Coronary artery (tissue), 2 donors: ENCODE measurements at places on chromosomes 1 and 21.

- no peak for DNase-seq
Measured at GRCh38 chr21:45441431-45442255, 36.7 kb downstream of the COL18A1 start.

GRCh38 chr1:9422911-9423505, 116.3 kb upstream of the SLC25A33 start:
- no peak for DNase-seq

GRCh38 chr1:145758116-145758515, 38.8 kb downstream of the CD160 start:
- no peak for DNase-seq

GRCh38 chr1:86477256-86477655, 8.5 kb downstream of the CLCA1 start:
- DNase-seq: no peak

- DNase-seq: no peak
Measured at GRCh38 chr1:223621312-223621734, 44.2 kb downstream of the CAPN8 start.

GRCh38 chr1:165303386-165303785, 53.1 kb downstream of the LMX1A start:
- DNase-seq: no peak

DNA sequence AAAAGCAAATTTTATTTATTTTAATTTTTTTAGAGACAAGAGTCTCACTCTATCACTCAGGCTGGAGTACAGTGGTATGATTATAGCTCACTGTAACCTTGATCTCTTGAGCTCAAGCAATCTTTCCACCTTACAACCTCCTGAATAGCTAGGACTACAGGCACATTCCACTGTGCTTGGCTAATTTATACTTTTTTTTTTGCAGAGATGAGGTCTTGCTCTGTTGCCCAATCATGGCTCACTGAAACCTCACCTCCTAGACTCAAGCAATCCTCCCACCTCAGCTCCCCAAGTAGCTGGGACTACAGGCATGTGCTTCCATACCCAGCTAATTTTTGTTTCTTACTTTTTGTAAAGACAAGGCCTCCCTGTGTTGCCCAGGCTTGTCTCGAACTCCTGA, 49.5 kb downstream of the DR1 start:
- DNase-seq: no peak

DNA sequence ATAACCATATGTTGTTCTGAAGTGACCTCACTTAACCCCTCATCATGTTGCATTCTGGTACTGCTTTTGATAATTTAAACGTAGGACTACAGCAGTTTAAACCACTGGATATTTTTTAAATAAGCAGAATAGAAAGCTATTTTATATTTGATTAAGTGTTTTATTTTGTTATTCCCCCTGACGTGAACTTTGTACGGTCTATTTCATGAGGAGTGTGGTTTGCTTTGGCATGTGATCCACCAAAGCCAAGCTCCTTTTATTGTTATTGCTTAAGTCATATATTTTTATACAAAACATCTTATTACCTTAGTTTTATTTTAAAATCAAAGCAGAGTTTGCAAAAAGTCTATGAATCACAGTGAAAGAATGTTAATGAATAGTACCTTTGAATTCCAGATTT, 101.4 kb upstream of the L1TD1 start:
- DNase-seq: no peak

GRCh38 chr1:38085666-38086330, 39.2 kb upstream of the POU3F1 start:
- no peak for DNase-seq

- DNase-seq: peak; percentile 68
Measured at GRCh38 chr1:109793486-109794318, 30.0 kb upstream of the EPS8L3 start.

GRCh38 chr1:91031081-91031480, 9.2 kb upstream of the ZNF644 start:
- DNase-seq: no peak

GRCh38 chr1:171940368-171940767, 99.1 kb downstream of the DNM3 start:
- DNase-seq: no peak

- DNase-seq: peak; percentile 19
Measured at GRCh38 chr21:39645331-39645730, 32.6 kb downstream of the B3GALT5 start.

GRCh38 chr1:214546084-214546483, 5.3 kb downstream of the PTPN14 start:
- no peak for DNase-seq

- no peak for DNase-seq
Measured at GRCh38 chr21:37484535-37485474, 118.2 kb downstream of the DYRK1A start.

DNA sequence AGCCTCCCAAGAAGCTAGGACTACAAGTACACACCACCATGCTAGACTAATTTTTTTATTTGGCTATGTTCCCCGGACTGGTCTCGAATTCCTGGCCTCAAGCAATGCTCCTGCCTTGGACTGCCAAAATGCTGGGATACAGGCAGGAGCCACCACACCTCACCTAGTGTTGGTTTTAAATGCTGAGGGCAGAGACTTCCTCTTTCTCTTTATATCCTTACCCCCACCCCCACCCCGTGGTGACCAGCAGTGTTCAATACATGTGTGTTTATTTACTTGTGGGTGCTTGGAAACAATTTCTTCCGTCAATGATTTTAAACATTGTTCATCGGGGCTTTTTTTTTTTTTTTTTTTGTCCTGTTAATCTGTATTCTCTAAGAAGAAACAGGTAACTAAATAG, 158.9 kb downstream of the ZBTB18 start:
- DNase-seq: no peak

DNA sequence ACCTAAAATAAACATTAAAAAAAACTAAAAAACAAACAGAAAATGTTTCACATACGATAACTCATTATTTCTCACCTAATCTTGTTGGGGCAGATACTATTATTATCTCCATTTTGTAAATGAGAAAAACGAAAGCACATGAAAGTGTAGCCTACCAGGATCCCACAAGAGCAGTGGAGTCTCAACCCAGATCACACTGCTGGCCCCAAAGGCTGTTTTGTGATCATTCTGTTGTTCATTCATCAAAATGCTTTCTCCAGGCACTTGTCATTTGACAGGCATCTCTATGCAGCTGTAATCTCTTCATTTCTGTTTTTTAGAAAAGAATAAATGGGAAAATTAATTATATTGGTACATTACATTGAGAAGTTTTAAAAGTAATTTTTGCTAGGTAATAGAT, 67.5 kb downstream of the AK5 start:
- no peak for DNase-seq

DNA sequence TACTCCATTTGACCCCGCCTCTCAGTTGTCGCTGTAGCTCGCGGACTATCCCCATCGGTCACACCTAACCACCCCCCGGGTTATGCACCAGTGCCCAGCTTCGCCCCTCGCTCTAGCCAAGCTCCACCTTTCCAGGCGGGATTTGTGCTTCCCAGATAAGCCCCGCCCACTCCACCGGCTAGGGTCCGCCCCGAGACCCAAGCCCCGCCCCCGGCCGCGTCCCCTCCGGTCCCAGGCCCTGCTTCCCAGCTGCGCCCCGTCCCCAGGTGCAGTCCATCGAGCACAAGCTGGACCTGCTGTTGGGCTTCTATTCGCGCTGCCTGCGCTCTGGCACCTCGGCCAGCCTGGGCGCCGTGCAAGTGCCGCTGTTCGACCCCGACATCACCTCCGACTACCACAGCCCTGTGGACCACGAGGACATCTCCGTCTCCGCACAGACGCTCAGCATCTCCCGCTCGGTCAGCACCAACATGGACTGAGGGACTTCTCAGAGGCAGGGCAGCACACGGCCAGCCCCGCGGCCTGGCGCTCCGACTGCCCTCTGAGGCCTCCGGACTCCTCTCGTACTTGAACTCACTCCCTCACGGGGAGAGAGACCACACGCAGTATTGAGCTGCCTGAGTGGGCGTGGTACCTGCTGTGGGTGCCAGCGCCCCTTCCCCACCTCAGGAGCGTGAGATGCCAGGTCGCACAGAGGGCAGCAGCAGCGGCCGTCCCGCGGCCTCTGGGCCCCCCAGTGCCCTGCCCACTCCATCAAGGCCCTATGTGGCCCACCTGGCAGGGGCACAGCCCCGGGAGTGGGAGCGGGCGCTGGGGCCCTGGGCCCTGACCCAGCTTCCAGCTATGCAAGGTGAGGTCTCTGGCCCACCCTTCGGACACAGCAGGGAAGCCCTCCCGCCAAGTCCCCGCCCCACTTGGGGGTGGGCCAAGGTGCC, 23.9 kb downstream of the CITED4 start:
- no peak for DNase-seq

DNA sequence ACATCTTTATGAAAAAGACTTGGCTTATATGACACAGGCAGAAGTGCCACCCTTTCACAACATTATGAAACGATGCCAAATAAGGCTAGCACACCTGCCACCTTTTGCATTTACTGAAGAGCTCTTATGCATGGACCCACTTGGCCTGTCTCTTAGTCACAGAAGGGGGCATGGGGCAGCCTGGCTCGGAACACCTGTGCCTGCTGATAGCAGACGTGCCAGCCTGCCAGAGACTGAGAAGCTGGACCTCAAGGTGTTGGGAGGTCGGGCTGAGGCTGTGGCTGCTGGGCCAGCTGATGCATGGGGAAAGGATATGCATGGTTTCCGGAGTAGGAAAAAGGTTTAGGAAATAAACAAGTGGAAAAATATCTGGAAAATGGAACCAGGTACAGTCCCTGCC, 21.5 kb downstream of the RCAN1 start:
- DNase-seq: no peak

DNA sequence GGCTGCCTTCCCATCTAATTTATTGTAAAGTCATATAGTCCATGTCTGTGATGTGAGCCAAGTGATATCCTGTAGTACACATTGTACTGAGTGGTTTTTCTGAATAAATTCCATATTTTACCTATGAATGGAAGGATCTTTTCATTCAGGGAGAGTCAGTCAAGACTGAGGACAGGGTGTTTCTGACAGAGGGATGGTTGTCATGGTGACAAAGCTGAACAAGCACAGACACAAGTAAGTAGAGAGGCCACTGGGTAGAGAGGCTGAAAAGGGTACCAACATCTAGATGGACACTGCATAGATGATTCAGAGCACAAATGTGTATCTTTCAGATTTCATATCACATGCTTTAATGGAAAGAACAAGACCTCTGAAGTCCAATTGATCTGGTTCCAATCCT, 22.6 kb upstream of the IL20 start:
- DNase-seq: no peak

- no peak for DNase-seq
Measured at GRCh38 chr1:34037856-34038255, 127.2 kb downstream of the CSMD2 start.

DNA sequence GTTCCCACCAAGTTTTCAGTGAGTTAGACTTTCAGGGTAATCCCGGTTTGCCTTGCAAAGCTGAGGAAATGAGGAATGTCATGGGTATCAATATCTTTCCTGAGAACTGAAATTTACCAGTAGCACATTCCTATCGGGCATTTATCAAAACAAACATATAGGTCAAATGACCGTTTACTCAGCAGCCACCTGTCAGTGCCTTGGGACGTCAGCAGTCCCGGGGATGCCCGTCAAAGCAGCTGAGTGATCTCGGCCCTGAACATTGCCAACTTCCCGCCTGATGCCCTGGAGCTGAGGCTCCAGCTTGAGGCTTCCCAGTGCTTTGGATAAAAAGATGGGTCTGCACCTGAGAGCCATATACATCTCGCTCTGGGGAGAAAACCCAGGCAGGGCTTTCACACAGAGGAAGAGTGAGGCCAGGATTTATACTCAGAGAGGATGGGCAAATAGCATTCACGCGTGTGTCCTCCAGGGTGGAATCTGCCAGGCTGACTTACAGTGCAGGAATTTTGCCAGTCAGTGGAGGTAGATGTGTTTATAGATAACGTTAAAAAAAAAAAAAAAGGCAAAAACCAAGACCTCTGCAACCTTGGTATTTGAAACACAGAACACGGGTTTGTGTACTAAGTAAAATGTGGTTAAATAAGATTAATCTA, 435.7 kb upstream of the VAMP3 start:
- DNase-seq: no peak

DNA sequence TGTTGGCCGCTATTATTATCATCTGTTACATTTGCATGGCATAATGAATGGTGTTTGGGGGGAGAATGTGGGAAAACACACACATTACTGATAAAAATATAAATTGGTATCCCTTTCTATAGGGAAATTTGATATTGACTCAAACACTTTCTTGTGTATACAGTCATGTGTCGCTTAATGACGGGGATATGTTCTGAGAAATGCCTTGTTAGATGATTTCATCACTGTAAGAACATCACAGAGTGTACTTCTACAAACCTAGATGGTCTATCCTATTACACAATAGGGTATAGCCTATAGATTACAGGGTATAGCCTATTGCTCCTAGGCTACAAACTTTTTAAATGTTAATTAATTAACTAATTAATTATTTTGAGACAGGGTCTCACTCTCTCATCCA, 67.2 kb upstream of the B3GALNT2 start:
- DNase-seq: no peak
